ENCODE measurements at places on chromosomes 5 and 9.

DNA sequence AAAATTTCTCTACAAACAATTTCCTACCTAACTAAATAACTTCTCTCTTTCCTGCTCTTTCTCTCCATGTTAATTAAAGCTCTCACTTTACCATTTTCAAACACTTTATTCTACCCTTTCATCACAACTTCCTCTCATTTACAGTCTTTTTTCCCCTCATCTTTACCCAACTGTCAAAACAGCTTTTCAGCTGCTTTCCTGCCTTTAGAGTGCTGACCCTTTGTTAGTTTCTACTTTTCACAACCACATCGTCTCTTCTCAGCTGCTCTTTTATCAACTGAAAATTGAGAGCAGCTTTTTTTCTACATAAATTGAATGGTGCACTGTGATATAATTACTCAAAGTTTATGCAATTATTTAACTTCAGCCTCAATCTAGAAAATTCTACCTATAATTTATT lies 3.1 kb upstream of the HOMER1 start:
- no peak for DNase-seq

DNA sequence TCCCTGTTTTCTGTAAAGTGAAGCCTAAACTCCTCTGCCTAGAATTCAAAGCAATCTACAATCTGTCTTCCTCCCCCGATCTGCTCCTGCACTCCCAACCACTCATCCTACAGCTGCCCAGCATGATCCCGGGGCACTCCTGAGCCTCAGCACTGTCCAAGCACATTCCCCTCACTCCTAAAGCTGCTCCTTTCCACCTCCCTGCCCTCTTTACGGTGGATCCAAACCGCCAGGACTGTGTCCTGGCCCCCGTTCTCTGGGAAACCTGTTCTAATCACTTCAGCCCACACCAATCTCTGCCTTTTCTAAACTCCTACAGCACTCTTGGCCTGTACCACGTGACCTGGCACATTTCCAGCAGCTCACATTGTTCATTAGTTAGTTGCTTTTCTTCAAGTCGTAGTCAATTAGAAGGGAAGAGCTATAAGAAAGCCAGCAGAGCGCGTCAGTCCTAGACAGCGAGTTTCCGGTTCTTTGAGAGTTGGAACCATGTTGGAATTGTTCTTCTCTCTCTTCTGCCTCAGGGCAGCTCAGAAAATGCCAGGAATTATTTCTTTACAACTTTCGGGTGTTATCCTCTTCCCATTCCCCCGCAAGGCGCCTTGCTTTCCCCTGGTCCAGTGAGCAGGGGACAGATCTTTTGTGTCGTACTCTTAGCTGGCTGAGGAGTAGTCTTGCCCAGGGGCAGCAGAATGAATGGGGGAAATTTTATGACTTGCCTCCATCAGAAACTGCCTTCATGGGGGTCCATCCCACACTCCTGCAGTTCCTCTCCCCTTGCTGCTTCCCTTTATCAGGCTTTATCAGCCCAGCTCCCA lies 60.7 kb downstream of the NRG2 start:
- no peak for DNase-seq

DNA sequence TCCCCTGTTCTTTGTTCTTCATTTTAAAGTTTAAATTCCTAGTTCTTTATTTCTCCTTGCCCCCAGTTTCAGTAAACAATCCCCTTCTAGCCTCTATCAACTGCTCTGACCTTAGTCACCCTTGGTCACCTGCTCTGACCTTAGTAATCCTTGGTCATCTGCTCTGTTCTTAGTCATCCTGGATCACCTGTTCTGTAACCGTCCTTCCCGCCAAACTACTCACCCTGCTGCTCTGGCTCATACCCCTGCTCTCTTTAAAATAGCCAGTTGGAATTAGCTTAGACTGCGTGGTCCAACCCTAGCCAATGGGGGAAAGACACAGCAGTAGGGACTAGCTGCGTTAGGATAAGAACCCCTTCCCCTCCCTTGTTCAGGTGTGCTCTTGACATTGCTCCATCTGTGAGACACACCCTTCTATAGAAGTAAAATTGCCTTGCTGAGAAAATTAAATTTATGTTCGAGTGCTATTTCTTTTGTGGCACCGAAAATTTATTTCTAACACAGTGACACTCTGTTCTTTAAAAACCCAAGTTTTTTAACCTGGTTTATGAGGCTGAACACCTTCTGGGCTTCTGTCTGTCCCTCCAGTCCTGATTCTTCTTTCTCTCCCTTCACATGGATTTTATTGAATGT lies 3.8 kb downstream of the PRRC1 start:
- DNase-seq: no peak

DNA sequence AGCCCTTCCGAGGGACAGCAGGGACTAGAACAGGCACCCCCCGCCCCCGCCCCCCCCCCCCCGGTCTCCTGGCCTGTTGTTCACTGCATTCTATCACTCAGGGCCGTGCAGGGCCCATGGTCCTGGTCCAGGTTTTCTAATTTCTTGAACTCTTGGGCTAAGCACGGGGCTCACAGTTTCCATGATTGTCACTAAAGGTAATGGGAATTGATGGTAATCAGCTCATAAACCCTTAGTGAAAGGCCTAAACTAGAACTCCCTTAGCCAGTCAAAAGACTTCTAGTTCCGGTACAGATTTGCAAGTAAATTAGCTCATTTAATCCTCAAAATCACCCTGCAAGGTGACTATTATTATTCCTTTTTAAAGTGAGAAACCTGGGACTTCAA lies 14.7 kb upstream of the PWWP2A start:
- DNase-seq: no peak

- DNase-seq: no peak
Measured at GRCh38 chr5:67047160-67047559, 149.4 kb downstream of the CD180 start.

- no peak for DNase-seq
Measured at GRCh38 chr5:36035696-36036095, 31.0 kb downstream of the UGT3A2 start.

GRCh38 chr9:512555-513272 lies 298.0 kb downstream of the DOCK8 start:
- DNase-seq: no peak

DNA sequence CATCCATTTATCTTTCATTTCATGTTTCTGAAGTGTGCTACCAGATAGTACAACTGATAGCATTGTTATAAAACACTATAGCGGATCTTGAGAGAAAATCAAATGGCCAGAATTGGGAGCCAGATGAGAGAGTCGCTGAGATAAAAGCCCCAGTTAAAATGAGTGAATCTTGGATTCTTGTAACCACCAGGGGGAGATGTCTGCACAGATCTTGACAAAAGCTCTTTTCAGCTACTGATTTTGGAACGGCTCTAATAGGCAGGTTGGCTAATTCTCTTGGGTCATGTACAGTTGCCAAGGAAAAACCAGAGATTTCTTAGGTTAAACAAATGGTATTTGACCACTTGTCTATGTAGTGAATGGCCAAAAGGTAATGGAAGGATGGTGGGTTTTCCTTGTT lies 21.7 kb downstream of the F2RL2 start:
- no peak for DNase-seq

DNA sequence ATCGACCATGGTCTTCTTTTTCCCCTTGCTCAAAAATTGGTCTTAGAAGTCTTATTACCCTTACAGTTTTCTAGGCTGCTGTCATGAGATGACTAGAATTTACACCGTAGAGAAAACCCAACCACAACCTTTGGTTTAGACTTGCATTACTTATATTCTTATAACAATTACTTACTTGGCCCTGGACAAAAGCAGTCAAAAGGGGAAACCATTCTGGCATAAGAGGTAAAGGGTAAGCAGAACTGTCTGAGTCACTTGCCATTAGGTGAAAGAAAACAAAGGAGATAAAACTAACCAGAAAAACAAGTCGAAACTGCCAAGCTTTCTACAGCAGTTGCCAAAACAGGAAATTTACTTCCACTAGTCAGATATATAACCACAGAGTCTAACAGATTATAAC lies 17.9 kb downstream of the TMEM245 start:
- DNase-seq: no peak

DNA sequence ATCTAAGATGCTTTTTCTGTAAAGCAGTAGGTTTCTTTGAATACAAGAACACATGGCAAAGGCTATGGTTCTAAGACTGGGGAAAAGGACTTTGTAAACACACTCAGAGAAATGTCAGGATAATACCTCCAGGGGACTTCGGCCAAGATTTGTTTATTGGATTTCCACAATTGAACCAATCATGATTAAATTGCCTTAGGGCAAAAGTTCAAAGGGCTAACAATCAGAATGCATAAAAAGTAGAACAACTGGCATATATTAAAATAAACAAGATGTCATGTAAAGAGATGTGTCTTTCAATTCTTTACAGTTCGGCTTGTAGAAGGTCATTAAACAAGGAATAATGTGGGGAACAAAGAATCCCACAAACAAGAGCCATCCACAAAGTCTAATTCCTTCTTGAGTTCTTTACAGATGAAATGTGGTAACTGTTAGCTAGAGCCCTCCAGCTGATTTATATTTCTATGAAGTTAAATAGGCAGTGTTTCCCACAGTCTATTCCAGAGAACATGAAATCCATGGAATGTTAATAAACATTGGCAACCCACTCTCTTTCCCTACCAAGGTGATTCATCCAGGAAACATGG lies 565.5 kb downstream of the ZNF608 start:
- no peak for DNase-seq
